Muscle of arm (tissue), 14 donors: ENCODE measurements at places on chromosomes 6 and 20. TPM values are rescaled to one million over a fixed set of nuclear protein-coding genes. Genes with fewer than 3 reads are reported as not detected.

DNA sequence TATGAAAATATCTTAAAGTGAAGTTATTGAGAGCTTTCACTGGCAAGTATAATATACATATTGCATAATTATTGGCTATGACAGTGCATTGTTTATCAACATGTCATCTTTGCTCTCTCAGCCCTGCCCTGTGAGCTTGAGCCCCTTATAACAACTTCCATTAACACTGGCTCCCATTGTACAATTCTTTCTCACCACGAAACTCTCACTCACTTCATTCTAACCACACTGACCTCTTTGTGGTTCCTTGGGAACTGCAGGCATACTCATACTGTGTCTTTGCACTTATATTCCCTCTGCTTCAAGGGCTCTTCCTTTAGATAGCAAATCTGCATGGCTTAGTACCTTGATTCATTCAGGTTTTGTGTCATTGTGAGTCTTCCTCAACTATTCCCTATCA is 411.8 kb downstream of the CDKAL1 start:
- no peak for DNase-seq

RSPO3 gene
- polyA plus RNA-seq = 26.4 TPM

GRCh38 chr6:32046450-32047083 is 8.4 kb downstream of the CYP21A2 start:
- peak; percentile 53 for DNase-seq

- DNase-seq = no peak
Measured at GRCh38 chr20:61576372-61576771, 324.3 kb downstream of the CDH4 start.

GRCh38 chr6:30152016-30152673 is 8.9 kb downstream of the TRIM10 start:
- DNase-seq = no peak

DNA sequence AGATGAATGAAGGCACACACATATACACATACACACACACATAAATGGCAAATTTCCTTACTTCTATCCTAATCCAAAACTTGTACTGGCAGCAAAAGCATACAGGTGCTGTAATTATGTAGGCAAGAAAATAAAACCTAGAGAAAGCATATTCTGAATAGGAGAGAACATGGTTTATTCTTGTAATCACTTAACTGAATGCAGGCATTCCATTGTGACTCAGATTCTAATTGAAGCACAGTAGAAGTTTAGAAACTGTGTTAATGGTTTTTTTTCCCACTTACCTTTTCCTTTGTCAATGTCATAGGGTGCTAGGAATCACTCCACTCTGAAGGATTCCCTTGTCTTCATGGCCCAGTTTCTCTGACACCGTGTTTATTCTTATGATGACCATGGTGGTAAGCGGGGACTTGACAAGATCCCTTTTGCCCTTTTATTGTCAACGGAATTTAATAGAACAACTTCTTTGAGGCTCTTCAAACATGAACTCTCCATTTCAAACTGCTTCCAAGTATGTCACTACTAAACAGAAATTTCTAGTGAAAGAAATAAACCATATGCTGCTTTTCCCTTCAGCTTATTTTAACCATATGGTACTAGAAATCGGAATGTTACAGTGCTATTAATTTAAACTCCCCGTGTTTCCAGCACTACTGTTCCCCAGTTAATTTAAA is 164.2 kb downstream of the OGFRL1 start:
- no peak for DNase-seq

KIF25 gene
- not detected for polyA plus RNA-seq

CYP21A2 gene
- 0.72 TPM for polyA plus RNA-seq

DNA sequence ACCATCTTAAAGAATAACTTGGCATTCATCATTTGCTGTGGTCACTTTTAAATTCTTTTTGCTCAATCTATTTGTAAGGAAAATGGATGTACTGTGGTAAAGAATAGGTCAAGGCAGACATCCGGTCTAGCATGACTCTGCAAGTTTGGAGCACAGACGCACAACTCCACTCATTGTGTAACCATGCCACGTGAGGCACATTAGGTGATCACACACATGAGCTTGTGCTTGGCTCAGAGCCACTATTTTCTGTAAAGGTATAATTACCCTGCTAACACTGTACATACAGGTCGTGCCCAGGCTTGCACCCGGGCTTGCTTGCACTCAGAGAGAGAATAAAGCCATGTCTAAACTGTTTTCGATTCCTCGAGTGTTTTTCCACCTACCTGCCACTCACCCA is 1289.1 kb upstream of the ADGRB3 start:
- no peak for DNase-seq

- DNase-seq = no peak
Measured at GRCh38 chr6:43037197-43037596, 15.8 kb downstream of the RRP36 start.

DNA sequence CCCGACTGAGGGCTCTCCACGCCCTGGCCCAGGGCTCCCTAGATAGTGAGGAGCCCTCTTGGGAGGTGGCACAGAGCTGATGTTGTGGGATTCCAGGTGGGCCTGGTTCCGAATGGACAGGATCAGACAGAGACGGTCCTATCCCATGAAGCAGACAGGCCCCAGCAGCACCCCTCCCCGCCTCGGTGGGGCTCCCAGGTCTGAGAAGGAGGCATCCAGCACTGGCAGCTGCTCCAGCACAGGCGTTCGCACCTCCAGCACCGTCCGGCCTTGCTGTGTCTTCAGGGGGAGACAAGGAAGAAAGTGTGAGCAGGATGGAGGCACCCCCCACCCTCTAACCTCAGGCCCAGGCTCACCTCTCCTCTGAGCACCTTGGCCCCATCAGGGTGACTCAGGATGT is 28.7 kb downstream of the COL11A2 start:
- no peak for DNase-seq
